ENCODE measurements at places on chromosomes 1 and 21.

DNA sequence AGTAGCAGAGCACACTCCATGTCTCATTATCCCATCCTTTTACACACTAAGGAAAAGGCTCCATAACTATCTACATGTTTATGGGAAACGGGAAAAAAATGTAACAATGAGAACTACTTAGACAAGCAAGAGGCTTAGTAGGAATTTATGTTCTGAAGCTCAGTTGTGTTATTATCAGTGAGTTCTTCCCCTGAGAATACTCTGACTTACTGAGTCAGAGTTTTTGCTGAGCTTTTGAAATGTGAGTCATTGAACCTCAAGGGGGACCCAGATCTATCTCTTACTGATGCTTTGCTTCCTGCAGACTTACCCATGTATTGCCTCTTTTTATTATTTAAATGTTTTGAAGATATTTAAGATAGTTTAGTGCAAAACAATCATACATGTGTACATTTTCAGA is 20.1 kb downstream of the CFHR5 start:
- no peak for DNase-seq

- DNase-seq = no peak
Observed at GRCh38 chr1:59560807-59561450, 253.8 kb upstream of the HOOK1 start.

GRCh38 chr1:159958719-159959380 is 4.8 kb upstream of the SLAMF9 start:
- no peak for DNase-seq

- DNase-seq = no peak
Observed at GRCh38 chr1:25794325-25794724, 5.7 kb upstream of the SELENON start.

DNA sequence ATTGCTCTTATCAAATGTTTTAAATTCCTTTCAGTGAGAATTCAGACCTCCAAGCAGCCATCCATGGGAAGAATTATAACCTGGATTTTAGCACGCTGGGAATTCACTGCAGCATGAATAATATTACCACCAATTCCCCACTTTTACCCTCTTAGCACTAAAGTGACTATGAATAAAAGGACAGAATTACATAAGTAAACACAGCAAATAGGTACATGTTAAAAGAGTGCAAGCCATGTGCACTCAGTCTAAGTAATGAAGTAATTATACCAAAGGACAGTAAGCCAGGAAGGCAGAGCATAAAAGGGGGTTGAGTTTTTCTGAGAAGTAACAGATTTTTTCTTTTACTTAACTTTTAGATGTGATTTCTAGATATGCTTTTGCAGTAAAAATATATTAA is 176.3 kb downstream of the DENND1B start:
- no peak for DNase-seq

- DNase-seq = no peak
Observed at GRCh38 chr1:69592341-69592740, 24.6 kb downstream of the LRRC7 start.

DNA sequence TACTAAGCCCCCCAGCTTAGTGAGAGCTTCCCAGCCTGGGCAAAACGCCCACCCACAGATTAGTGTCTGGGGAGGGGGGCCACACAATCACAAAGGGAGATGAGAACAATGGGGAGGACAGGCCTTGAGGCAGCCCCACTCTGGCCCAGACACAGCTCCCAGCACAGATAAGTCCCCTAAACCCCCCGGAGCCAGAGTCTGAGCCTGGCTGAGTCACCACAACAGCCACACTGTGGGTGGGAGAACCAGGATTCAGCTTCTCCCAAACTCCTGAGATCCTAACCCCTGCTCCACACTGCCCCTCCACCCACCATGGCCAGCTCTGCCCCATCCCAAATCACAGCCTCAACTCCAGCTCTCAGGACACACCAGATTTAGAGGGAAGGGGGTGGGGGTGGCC is 4.2 kb downstream of the NECTIN4 start:
- DNase-seq = no peak

DNA sequence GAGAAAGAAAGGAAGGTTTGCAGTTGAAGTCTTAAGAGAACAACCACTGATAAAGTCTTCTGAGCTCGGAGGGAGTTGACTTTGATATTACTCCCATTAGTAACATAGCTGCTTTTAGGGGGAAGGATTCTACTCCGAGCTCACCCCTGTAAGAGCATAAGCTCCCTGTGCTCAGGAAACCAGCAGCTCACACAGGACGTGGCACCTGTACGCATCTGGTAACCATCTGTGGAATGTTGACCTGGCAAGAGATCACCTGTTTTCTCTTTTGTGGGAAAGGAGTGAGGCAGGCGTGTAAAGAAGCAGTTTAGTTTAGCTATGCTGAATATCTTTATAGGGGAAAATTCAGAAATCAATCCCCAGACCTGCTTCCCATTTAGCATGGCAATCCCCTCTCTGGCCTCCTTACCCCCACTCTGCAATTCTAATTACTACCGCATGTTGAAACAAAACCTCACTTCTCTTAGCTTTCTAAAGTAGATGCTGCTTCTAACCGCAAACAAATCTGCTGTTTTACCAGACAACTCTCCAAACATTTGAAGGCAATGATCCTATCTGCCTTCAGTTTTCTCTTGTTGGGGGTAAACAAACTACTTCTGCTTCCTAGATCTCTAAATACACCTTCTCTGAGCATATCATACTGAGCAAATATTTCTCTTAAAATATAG is 121.8 kb upstream of the KCNK1 start:
- no peak for DNase-seq

DNA sequence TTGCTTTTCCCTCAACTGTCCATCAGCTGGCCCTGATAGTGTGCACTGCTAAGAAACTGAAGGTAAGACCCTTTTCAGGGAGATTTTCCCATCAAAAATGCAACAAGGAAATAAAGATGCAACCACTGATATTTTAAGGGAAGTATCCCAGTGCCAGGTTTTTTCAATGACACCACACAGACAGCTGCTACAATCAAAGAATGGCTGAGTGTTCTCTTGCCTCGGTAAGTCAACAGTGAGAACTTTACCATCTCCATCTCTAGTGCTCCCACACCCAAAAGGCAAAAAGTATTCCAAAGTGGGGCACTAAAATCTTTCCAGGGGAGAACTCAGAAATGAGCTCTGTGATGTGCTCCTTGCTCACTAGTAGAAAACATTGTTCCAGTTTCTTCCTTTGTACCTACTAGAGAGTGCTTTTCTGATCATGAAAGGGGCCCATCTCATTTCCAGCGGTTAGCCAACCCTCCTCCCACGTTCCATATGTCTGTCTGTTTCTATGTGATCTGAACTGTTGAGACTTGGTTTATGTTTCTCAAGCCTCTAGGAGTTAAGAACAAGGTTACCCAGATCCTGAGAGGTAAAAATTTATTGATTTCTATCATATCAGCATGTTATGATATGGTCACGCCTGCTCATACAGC is 67.6 kb upstream of the NEK2 start:
- DNase-seq = no peak

- no peak for DNase-seq
Observed at GRCh38 chr1:226695335-226695900, 43.7 kb downstream of the ITPKB start.

GRCh38 chr1:223776075-223776814 is 63.9 kb downstream of the CAPN2 start:
- DNase-seq = no peak

DNA sequence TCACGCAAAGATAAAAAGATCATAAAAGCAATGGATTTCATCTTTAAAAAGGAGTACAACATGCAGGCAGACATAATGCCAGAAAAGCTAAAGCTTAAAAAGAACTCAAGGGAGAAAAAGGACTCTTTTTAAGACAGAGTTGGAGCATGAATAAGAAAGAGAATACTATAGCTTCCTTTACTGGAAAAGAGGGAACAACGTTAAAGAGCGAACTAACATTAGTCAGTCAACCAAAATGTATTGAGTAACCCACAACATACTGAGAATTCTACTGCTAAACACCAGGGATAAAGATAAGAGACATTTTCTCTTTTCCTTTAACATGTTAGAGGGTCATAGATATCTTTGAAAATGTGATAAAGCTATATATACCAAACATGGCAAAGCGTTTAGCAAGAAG is 182.0 kb downstream of the DUSP10 start:
- DNase-seq = no peak

DNA sequence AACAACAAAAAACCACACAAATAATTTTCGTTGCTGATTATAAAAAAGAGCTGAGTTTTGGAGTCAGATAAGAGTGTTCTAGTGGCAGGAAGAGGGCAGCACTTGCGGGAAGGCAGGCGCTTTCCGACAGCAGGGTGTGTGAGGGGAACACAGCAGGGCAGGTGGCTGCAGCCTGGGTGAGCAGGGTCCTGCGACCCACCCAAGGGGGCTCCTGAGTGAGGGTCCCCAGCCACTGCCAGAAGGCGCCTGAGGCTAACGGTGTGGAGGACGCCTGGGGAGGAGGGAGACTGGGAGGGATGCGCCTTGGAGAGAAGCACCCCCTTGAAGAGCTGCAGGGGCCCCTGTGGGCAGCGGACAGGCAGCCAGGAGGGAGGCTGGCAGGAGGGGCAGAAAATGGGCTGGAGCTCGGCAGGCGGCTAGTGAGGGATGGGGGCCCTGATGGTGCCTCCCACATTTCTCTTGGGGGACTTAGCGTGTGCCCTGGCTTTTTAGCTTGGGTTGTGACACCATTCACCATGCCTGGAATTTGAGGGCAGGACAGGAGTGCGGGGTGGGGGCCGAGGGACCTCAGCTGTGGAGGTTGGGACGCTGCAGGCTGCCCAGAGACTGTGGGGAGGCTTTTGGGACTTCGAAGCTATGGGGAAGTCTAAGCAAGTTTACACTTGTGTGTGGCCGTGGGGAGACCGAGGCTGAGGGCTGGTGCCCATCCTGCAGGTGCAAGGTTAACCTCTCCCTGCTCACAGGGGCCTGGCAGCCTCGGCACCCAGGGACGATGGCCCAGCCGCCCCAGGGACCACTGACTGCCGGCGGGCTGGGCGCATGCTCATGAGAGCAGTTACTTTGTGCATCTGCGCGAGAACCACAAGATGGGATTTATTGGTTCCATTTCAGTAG is 111.4 kb downstream of the SIK1 start:
- DNase-seq = no peak

- no peak for DNase-seq
Observed at GRCh38 chr1:40435471-40435870, 14.8 kb upstream of the ZFP69B start.

GRCh38 chr1:99784143-99784542 is 17.7 kb upstream of the FRRS1 start:
- no peak for DNase-seq

DNA sequence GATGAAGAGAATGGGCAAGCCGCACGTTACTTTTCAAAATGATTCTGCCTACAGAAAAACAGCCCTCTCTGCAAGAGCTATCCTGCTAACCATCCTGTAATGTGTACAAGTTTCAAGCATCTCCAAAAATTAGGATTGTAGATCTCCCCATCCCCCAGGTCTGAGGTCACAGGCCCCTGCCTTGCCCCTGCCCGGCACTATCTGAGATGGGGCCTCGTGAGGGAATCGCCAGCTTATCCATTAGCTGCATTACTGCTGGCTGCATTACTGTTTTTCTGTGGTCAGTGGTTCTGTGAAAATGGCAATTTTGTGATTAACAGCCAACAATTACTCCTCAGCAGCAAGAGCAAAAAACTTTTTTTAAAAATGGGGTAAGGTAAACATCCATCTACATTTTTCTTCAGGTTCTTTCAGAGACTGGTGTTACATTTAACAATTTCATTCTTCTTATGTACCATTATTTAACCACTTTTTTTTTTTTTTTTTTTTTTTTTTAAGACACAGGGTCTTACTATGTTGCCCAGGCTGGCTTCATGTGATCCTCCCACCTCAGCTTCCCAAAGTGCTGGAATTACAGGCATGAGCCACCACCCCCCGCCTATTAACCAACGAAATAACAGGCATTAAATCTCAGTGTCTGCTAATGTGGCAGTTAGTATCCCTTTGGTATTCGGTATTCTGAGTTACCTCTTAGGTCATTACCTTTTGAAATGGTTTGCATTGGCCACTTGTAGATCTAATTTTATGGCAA is 83.8 kb downstream of the MRPL37 start:
- DNase-seq = no peak

DNA sequence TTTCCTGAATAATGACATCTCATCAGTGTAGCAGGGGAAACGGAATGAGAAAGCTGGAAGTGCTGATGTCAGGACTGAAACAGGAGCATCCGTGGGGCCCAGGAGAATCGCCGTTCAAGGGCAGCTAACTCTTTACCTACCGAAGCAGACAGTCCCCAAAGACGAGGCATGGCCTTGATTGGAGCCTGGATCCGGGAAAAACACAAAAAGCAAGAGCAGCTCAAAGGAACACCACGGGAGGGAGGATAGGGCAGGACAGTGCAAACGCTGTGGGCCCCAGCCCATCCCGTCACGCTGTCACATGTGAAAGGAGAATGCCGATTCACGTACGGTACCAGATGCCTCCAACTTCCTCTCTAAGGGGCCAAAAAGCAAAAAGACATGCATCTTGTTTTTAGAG is 34.9 kb downstream of the WNT9A start:
- peak; percentile 33 for DNase-seq

DNA sequence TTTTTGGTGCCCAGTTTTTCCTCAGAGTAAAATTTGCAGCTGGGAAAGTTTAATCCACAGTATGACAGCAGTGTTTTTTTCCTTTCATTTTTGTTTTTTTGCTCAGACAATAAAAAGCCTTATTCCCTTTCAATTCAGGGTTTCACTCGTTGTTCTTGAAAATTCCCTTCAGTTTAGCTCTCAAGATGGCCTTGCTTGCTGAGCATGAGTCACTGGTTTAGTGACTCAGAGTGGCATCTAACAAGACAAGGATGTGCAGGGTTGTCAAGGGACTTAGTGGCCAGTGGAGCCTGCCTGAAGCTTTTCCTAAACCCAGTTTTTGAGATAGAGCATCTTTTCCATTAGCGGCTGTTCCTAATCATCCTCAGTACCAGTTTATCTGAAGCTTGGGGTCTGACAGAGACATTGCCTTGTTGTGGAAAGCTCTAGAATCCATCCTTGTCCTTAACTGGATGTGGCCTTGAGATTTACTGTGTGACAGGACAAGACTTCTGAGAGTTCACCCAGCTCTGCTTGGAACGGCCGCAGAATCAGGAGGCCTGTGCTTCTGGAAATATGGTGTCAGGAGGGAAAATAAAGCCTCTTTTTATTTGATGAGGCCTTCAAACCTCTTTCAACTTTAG is 48.4 kb upstream of the DNAJC6 start:
- peak; percentile 86 for DNase-seq

- no peak for DNase-seq
Observed at GRCh38 chr1:12009318-12009947, 9.9 kb upstream of the MIIP start.

GRCh38 chr1:185739967-185740366 is 5.8 kb downstream of the HMCN1 start:
- DNase-seq = no peak

GRCh38 chr1:209454340-209454994 is 129.0 kb upstream of the CAMK1G start:
- DNase-seq = no peak

- no peak for DNase-seq
Observed at GRCh38 chr1:201515895-201516294, 9.0 kb upstream of the CSRP1 start.

GRCh38 chr1:245754463-245754961 is 599.7 kb downstream of the KIF26B start:
- no peak for DNase-seq

DNA sequence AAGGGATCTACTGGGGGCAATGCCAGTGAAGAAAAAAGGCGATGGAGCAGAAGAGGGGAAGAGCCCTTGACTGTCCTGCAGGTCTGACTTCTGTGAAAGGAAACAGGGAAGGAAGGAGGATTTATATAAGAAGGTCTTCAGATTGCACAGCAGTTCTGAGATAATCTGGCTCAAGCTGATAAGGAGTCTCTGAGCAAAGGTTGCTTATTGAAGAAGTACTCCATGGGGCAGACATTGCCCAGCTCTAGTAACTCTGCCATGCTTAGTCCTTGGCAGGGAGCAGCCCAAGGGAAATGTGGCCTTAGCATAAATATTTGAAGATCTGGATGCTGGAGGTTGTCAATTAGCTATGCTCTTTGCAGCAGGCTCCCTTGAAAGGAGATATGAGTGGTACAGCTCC is 15.9 kb upstream of the TTF2 start:
- no peak for DNase-seq
